ENCODE measurements at places on chromosomes 2 and 18. TPM values are rescaled to one million over a fixed set of nuclear protein-coding genes. Genes with fewer than 3 reads are reported as not detected.

The SOX11 gene
- polyA plus RNA-seq = not detected

DNA sequence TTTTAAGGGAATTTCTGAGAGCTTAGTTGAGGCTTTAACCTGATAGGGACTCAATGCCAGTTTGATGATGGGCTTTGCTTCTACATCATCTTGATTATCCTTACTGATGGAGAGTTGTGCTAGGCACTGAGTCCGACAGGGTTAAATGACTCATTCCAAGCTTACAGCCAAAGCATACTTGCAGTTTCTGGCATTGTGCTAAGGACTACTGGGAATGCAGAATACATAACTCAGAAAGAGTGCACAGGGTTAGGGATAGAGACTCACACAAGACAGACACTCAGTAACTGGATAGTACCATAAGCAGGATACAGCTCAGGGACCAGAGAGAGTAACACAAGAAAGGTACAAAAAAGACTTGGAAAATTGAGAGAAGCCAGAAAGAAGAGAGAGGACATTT is 94.1 kb upstream of the SLC14A2 start:
- H3K4me3 ChIP-seq = no peak overlapping the region
- H3K27ac ChIP-seq = no peak overlapping the region
- no peak for DNase-seq
- no peaks in the 10 kb centered on the region for H3K36me3 ChIP-seq

GRCh38 chr2:39095624-39096023 is 25.2 kb downstream of the SOS1 start:
- no peak overlapping the region for H3K27ac ChIP-seq
- DNase-seq = no peak
- peaks cover 57% of the 10 kb centered on the region for H3K4me1 ChIP-seq
- no peak overlapping the region for H3K4me3 ChIP-seq
- no peaks in the 10 kb centered on the region for H3K36me3 ChIP-seq

- DNase-seq = no peak
- no peak overlapping the region for H3K4me3 ChIP-seq
- H3K36me3 ChIP-seq = no peaks in the 10 kb centered on the region
- H3K27me3 ChIP-seq = no peaks in the 10 kb centered on the region
- H3K27ac ChIP-seq = no peak overlapping the region
- H3K4me1 ChIP-seq = no peaks in the 10 kb centered on the region
Observed at GRCh38 chr2:152443771-152444170, 108.8 kb downstream of the FMNL2 start.

The RNF181 gene
- polyA plus RNA-seq = 176 TPM

The REG3G gene
- polyA plus RNA-seq = not detected

- H3K4me3 ChIP-seq = no peak overlapping the region
- H3K4me1 ChIP-seq = no peaks in the 10 kb centered on the region
- no peaks in the 10 kb centered on the region for H3K36me3 ChIP-seq
Observed at GRCh38 chr18:57910817-57911216, 107.7 kb upstream of the ATP8B1 start.

The AKAIN1 gene
- polyA plus RNA-seq = not detected

GRCh38 chr2:3305431-3305830 is 72.2 kb downstream of the EIPR1 start:
- DNase-seq = no peak
- peaks cover 4% of the 10 kb centered on the region for H3K36me3 ChIP-seq
- no peak overlapping the region for H3K27ac ChIP-seq
- H3K4me3 ChIP-seq = no peak overlapping the region
- H3K4me1 ChIP-seq = peaks cover 9% of the 10 kb centered on the region

GRCh38 chr2:128549094-128549493 is 230.4 kb upstream of the HS6ST1 start:
- H3K27ac ChIP-seq = no peak overlapping the region
- no peak overlapping the region for H3K4me3 ChIP-seq
- no peaks in the 10 kb centered on the region for H3K36me3 ChIP-seq
- no peak for DNase-seq
- no peaks in the 10 kb centered on the region for H3K27me3 ChIP-seq
- no peaks in the 10 kb centered on the region for H3K4me1 ChIP-seq

DNA sequence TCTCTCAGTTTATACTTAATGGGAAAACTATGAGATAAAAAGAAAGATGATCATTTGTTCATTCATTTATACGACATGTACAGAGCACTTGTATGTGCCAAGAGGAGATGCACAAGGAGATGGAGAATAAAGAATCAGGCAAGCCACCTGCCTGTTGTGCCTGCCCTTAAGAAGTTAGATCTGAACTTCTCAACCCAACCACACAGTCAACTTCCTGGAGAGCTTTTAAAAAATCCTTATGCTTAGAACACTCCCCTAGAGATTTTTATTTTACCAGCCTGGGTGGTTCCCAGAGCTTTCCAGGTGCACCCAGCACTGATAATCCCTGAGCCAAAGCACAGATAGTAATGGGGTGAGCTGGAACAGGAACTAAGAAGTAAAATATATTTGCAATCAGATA is 18.5 kb downstream of the AKAIN1 start:
- no peaks in the 10 kb centered on the region for H3K4me1 ChIP-seq
- H3K36me3 ChIP-seq = no peaks in the 10 kb centered on the region
- H3K4me3 ChIP-seq = no peak overlapping the region
- H3K27ac ChIP-seq = no peak overlapping the region
- DNase-seq = no peak

DNA sequence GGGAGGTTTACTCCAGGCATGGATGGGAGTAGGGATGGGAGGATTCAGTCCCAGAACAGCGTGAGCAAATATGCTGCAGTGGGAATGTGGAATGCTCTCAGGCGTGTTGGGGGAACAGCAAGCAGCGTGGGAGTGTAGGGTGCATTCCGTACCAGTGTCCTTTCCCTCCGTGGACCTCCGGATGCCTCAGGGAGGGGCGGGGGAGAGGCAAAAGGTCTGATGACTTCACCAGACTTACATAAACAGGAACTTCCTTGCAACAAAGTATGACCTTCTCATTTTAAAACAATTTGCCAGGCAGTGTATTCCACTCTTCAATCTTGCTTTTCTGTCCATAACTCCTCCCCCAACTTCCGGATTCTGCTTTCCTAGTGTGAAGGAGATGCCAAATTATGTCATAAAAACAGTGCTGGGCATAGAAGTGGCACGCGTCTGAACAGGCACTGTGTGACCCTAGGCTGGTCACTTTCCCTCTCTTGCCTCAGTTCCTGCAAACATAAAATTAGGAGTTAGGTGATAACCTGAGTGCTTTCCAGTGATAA is 36.9 kb downstream of the RPL37A start:
- H3K4me1 ChIP-seq = no peaks in the 10 kb centered on the region
- DNase-seq = no peak
- no peaks in the 10 kb centered on the region for H3K36me3 ChIP-seq
- H3K27ac ChIP-seq = no peak overlapping the region
- H3K4me3 ChIP-seq = no peak overlapping the region

DNA sequence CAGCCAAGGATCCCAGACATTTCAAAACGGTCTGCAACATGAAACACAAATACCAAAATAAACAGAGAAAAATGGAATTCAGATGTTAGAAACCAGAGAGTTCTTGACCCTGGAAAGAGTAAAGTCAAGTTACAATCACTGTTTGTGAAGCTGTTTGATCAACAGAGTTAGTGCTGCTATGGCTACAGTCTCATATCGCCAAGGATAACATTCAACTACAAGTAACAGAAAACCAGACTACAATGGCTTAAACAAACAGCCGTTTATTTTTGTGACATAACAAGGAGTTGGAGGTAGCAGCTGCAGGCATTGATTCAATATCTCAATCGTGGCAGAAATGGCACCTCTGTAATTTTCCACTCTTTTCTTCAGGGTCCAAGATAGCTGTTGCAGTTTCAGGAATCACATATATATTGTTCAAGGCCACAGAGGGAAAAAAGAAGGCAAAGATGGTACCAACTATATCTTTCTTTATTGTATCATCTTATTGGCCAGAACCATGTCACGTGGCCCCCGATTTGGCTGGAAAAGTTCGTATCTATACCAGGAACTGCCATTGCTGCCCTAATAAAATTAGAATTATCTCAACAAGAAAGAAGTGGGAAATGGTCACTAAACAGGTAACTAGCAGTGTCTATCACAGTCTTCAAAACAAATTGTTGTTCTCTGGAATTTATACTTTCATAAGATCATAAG is 17.7 kb upstream of the HNRNPLL start:
- H3K27me3 ChIP-seq = no peaks in the 10 kb centered on the region
- H3K4me3 ChIP-seq = no peak overlapping the region
- no peaks in the 10 kb centered on the region for H3K36me3 ChIP-seq

DNA sequence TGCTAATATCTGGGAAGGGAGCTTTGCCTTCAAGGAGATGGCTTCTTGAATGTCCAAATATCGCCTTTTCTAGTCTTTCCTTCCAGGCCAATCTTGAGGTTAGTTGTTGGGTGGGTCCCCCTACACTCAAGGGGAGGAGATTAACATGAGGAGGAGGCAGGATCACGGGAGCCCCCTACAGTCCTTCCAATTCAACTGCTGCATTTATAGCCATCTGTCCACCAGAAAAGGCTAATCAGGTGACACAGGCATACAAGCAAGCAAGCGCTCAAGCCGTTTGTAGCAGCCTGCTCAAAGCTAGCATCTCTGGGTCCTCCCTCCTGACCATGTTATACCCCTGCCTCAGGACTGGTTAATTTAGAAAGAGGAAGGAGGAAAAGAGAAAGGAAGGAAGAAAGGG is 87.6 kb downstream of the MRPS9 start:
- no peaks in the 10 kb centered on the region for H3K36me3 ChIP-seq
- no peaks in the 10 kb centered on the region for H3K27me3 ChIP-seq
- H3K4me1 ChIP-seq = no peaks in the 10 kb centered on the region
- no peak for DNase-seq
- H3K4me3 ChIP-seq = no peak overlapping the region
- no peak overlapping the region for H3K27ac ChIP-seq

The SLC4A5 gene
- 3.4 TPM for polyA plus RNA-seq

- no peak for DNase-seq
- H3K4me3 ChIP-seq = no peak overlapping the region
- H3K27me3 ChIP-seq = no peaks in the 10 kb centered on the region
- no peaks in the 10 kb centered on the region for H3K4me1 ChIP-seq
Observed at GRCh38 chr2:68295516-68295915, 24.2 kb downstream of the CNRIP1 start.

The HOXD12 gene
- not detected for polyA plus RNA-seq

DNA sequence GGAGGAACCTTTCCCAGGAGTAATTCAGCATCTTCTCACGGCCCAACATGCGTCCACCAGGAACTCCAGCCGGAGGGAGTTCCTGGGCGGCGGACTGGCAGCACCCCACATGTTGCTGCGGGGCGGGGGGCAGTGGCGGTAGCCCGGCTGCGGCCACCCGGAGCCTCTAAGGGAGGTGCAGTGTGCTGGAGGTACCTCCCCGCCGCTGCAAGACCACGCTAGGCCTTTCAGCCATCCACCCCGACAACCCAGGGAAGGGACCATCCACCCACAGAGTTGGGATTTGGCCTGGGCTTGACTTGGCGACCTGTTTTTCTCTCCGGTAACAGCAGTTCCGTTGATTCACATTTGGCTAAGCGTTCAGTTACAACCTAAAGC is 625 bp downstream of the LYPD6 start:
- peaks cover 5% of the 10 kb centered on the region for H3K27me3 ChIP-seq
- no peak overlapping the region for H3K27ac ChIP-seq
- H3K4me3 ChIP-seq = no peak overlapping the region

DNA sequence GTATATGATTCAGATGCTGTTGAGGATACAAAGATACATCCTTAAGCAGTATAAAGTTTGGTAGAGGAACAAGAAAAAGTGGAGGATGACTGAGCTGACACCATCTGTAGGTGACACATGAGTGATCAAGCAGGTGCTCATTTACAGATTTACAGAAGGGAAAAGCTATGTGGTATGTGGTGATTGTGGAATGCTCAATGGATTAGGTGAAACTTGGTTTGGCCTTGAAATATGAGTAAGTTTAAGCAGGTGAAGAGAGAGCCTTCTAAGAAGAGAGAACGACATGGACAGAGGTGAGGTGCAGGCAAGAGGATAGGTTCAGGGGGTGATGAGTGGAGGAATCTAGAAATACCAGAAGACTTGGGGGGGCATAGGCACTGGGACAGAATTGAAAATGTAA is 5.9 kb downstream of the ASXL3 start:
- no peak for DNase-seq
- no peaks in the 10 kb centered on the region for H3K36me3 ChIP-seq
- H3K4me1 ChIP-seq = no peaks in the 10 kb centered on the region
- no peaks in the 10 kb centered on the region for H3K27me3 ChIP-seq

The MC5R gene
- polyA plus RNA-seq = not detected

- no peaks in the 10 kb centered on the region for H3K36me3 ChIP-seq
- H3K4me3 ChIP-seq = no peak overlapping the region
- DNase-seq = no peak
- no peak overlapping the region for H3K27ac ChIP-seq
Observed at GRCh38 chr18:43886341-43886740, 609.1 kb upstream of the SYT4 start.

The THOC1 gene
- polyA plus RNA-seq = 15.2 TPM

- peaks cover 18% of the 10 kb centered on the region for H3K4me1 ChIP-seq
- no peaks in the 10 kb centered on the region for H3K27me3 ChIP-seq
- peak; percentile 72 for DNase-seq
- peaks cover 35% of the 10 kb centered on the region for H3K36me3 ChIP-seq
Observed at GRCh38 chr2:86068136-86068588, 37.5 kb downstream of the POLR1A start.

GRCh38 chr2:44267796-44268648 is 7.3 kb upstream of the SLC3A1 start:
- no peaks in the 10 kb centered on the region for H3K27me3 ChIP-seq
- no peak for DNase-seq
- H3K36me3 ChIP-seq = no peaks in the 10 kb centered on the region
- H3K27ac ChIP-seq = no peak overlapping the region
- no peak overlapping the region for H3K4me3 ChIP-seq
- H3K4me1 ChIP-seq = no peaks in the 10 kb centered on the region

- no peak overlapping the region for H3K27ac ChIP-seq
- DNase-seq = no peak
- no peaks in the 10 kb centered on the region for H3K27me3 ChIP-seq
- H3K36me3 ChIP-seq = no peaks in the 10 kb centered on the region
Observed at GRCh38 chr2:56898986-56899385, 715.2 kb downstream of the CCDC85A start.

DNA sequence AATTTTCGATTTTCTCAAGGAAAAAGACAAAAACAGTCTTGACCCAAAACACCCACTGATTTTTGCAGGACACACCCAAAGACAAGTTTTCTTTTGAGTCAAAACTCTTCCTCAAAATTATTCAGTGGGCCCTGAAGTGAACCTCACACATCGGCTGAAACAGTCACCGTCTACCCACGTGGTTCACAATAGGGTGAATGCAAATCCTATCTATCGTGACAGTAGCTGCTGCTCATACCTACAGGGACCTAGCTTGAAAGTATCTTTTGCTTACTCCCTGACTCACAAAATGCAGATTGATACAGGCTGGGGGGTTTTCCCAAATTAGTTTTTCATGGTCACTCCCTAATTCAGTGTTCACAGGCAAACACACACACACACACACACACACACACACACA is 10.7 kb upstream of the CD226 start:
- no peaks in the 10 kb centered on the region for H3K27me3 ChIP-seq
- no peak for DNase-seq
- H3K4me1 ChIP-seq = peaks cover 49% of the 10 kb centered on the region
- no peaks in the 10 kb centered on the region for H3K36me3 ChIP-seq

- H3K36me3 ChIP-seq = no peaks in the 10 kb centered on the region
- H3K4me3 ChIP-seq = no peak overlapping the region
- H3K27ac ChIP-seq = no peak overlapping the region
- no peaks in the 10 kb centered on the region for H3K27me3 ChIP-seq
- DNase-seq = no peak
Observed at GRCh38 chr2:229927817-229928321, 5.6 kb downstream of the FBXO36 start.

GRCh38 chr2:236271851-236272250 is 7.6 kb upstream of the ASB18 start:
- no peak overlapping the region for H3K4me3 ChIP-seq
- no peak overlapping the region for H3K27ac ChIP-seq
- H3K4me1 ChIP-seq = no peaks in the 10 kb centered on the region

The ACVR1C gene
- 1.6 TPM for polyA plus RNA-seq
